ENCODE measurements at places on chromosomes 6 and 20. TPM values are rescaled to one million over a fixed set of nuclear protein-coding genes. Genes with fewer than 3 reads are reported as not detected.

GRCh38 chr6:39892490-39893129, 41.7 kb downstream of the MOCS1 start:
- no peaks in the 10 kb centered on the region for H3K27me3 ChIP-seq
- H3K4me3 ChIP-seq: no peak overlapping the region
- peaks cover 21% of the 10 kb centered on the region for H3K4me1 ChIP-seq
- peaks cover 32% of the 10 kb centered on the region for H3K36me3 ChIP-seq

DNA sequence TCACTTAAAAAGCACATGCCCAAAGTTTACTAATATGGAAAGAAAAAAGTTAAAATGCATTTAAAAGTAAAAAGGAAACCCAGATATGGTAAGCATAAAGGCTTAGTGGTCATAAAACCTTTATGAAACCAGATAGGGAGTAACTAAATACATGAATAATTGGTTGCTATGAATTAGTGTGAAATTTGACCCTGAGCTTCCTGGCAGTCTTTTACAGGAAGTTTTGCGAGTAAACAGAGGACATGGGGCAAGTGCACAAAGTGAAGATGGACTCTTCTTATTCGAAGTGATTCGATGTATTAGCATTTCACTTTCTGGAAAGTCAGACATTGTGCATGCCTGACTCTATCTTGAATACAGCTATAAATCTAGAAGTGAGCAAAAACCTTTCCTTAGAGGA, 90.9 kb upstream of the MLIP start:
- DNase-seq: no peak
- H3K4me1 ChIP-seq: no peaks in the 10 kb centered on the region
- no peaks in the 10 kb centered on the region for H3K36me3 ChIP-seq
- no peak overlapping the region for H3K4me3 ChIP-seq

DNA sequence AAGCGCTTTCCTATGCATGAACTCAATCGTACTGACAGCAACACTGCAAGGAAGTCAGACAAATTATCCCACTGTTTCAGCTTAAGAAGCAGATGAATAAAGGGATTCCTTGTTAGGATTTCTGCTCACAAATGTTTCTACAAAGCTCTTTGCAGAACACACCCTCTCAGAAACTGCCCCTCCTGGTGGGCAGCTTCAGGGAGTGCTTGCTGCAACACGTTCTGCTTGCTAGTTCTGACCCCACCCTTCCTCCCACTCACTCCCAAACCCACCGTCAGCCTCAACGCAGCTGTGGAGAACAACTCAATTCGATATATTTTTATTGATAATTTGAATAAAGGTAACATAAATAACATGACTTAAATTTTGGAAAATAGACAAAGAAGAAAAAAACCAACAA, 250.8 kb upstream of the PRDM1 start:
- peaks cover 2% of the 10 kb centered on the region for H3K4me1 ChIP-seq
- H3K4me3 ChIP-seq: no peak overlapping the region

DNA sequence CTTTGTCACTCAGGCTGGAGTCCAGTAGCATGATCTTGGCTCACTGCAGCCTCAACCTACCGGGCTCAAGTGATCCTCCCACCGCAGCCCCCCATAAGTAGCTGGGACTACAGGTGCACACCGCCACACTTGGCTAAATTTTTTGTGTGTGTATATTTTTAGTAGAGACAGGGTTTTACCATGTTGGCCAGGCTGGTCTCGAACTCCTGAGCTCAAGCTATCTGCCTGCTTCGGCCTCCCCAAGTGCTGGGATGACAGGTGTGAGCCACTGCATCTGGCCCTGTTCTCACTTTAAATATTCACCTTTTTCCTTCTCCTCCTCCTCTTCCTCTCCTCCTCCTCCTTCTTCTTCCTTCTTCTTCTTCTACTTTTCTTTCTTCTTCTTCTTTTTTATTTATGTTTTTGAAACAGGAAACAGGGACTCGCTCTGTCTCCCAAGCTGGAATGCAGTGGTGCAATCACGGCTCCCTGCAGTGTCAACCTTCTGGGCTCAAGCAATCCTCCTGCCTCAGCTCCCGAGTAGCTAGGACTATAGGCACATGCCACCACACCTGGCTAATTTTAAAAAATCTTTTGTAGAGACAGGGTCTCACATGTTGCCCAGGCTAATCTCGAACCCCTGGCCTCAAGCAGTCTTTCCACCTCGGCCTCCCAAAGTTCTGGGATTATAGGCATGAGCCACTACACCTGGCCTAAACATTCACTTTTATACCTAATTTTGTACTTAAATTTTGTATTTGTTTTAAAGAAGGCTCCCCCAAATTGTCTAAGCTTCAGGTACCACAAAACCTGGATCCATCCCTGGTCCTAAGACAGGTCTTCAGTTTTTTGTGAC, 47.2 kb upstream of the NCOA3 start:
- H3K27ac ChIP-seq: peak overlapping the region; percentile 45
- DNase-seq: no peak
- peaks cover 5% of the 10 kb centered on the region for H3K36me3 ChIP-seq

DNA sequence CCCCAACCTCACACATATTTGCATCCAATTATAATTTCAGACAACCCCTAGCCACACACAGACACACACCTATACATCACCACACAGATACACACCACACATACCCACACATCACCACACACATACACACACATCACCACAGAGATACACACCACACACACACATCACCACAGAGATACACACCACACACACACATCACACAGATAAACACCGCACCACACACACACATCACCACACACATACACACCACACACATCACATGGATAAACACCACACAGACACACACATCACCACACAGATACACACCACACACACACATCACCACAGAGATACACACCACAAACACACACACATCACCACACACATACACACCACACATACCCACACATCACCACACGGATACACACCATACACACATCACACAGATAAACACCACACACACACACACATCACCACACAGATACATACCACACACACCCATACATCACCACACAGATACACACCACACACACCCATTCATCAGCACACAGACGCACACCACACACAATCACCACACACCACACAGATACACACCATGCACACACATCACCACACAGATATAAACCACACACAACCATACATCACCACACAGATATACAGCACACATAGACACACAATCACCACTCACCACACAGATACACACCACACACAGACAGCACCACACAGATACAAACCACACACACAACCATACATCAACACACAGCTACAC, 74.6 kb downstream of the GRM4 start:
- H3K36me3 ChIP-seq: no peaks in the 10 kb centered on the region
- peaks cover 15% of the 10 kb centered on the region for H3K27me3 ChIP-seq
- DNase-seq: no peak
- H3K4me1 ChIP-seq: no peaks in the 10 kb centered on the region
- H3K4me3 ChIP-seq: no peak overlapping the region

GRCh38 chr20:23145281-23145700, 59.2 kb upstream of the CD93 start:
- no peaks in the 10 kb centered on the region for H3K36me3 ChIP-seq
- H3K27me3 ChIP-seq: no peaks in the 10 kb centered on the region
- H3K4me1 ChIP-seq: peaks cover 72% of the 10 kb centered on the region
- H3K27ac ChIP-seq: peak overlapping the region; percentile 86

GRCh38 chr20:54111460-54111859, 41.1 kb upstream of the BCAS1 start:
- DNase-seq: no peak
- H3K36me3 ChIP-seq: no peaks in the 10 kb centered on the region
- H3K4me3 ChIP-seq: no peak overlapping the region
- H3K4me1 ChIP-seq: no peaks in the 10 kb centered on the region
- no peak overlapping the region for H3K27ac ChIP-seq

GRCh38 chr6:169972736-169973135, 221.3 kb downstream of the ERMARD start:
- H3K27me3 ChIP-seq: no peaks in the 10 kb centered on the region
- H3K36me3 ChIP-seq: no peaks in the 10 kb centered on the region
- H3K27ac ChIP-seq: no peak overlapping the region
- no peaks in the 10 kb centered on the region for H3K4me1 ChIP-seq
- peak; percentile 69 for DNase-seq
- no peak overlapping the region for H3K4me3 ChIP-seq

DNA sequence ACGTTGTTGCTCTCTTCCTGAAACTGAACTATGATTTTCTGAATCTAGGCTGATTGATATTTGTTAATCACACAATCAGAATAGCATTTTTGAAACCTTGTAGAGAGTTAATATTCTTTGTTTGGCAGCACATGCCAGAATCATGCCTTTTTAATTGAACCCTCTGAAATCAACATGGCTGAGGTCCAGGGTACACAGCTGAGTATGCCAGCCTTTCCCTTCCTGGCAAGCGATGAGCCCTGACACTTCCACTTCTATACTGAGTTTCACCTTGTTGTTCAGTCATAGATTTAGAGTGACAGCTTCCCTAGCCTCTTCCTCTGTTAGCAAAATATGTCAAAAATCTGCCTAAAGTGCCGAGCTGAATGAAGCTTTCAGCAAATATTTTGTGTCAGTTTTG, 6.8 kb downstream of the HDDC2 start:
- DNase-seq: no peak
- H3K36me3 ChIP-seq: peaks cover 71% of the 10 kb centered on the region
- H3K27ac ChIP-seq: no peak overlapping the region
- H3K4me1 ChIP-seq: peaks cover 23% of the 10 kb centered on the region
- no peaks in the 10 kb centered on the region for H3K27me3 ChIP-seq
- H3K4me3 ChIP-seq: no peak overlapping the region

- H3K36me3 ChIP-seq: no peaks in the 10 kb centered on the region
- peaks cover 22% of the 10 kb centered on the region for H3K4me1 ChIP-seq
- no peak for DNase-seq
- H3K27ac ChIP-seq: no peak overlapping the region
These were observed 1.5 kb upstream of the SLC26A8 start for GRCh38 chr6:36025932-36026327.

DNA sequence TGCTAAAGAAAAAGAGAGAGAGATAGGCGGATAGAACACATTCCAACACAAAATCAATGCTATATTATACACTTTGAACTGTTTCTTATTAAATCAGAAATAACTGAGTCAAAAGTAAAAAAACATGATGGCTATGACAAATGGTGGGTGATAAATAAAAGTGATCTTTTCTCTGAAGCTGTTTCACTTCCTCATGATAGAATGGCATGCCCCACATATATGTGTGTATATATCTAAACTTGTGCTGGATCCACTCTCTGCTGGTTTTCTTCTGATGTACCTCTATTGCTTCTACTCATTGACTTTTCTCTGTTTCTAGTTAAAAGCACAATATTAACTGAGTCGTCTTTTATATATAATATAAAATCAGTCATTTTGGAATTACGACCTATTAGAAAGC, 429.9 kb downstream of the PKHD1 start:
- no peak overlapping the region for H3K27ac ChIP-seq
- H3K36me3 ChIP-seq: no peaks in the 10 kb centered on the region
- H3K4me1 ChIP-seq: no peaks in the 10 kb centered on the region
- DNase-seq: no peak
- peaks cover under 1% of the 10 kb centered on the region for H3K27me3 ChIP-seq
- no peak overlapping the region for H3K4me3 ChIP-seq

- no peaks in the 10 kb centered on the region for H3K27me3 ChIP-seq
- H3K27ac ChIP-seq: peak overlapping the region; percentile 82
- no peak for DNase-seq
- H3K4me3 ChIP-seq: no peak overlapping the region
- peaks cover 1% of the 10 kb centered on the region for H3K36me3 ChIP-seq
- H3K4me1 ChIP-seq: peaks cover 58% of the 10 kb centered on the region
These were observed 322.5 kb downstream of the HACE1 start for GRCh38 chr6:104537180-104537579.

DNA sequence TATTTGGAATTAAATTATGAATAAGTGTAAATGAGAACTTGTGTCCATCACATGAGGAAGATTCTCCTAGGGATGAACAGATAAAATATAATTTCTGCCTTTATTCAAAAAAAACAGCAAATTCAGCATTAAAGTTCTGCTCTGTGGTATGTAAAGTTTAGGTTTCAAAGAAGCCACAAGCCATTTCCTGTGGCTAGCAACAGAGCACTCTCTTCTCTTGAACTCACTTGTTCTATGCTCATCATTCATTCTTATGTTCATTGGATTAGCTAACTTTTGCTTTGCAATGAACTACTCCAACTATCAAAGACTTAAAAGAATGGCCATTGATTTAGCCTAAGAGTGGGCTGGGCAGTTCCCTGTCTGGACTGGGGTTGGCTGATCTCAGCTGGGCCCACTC, 20.8 kb upstream of the SNRPB2 start:
- H3K36me3 ChIP-seq: no peaks in the 10 kb centered on the region
- H3K4me1 ChIP-seq: no peaks in the 10 kb centered on the region
- no peak overlapping the region for H3K27ac ChIP-seq
- no peak for DNase-seq
- H3K27me3 ChIP-seq: peaks cover 6% of the 10 kb centered on the region

DNA sequence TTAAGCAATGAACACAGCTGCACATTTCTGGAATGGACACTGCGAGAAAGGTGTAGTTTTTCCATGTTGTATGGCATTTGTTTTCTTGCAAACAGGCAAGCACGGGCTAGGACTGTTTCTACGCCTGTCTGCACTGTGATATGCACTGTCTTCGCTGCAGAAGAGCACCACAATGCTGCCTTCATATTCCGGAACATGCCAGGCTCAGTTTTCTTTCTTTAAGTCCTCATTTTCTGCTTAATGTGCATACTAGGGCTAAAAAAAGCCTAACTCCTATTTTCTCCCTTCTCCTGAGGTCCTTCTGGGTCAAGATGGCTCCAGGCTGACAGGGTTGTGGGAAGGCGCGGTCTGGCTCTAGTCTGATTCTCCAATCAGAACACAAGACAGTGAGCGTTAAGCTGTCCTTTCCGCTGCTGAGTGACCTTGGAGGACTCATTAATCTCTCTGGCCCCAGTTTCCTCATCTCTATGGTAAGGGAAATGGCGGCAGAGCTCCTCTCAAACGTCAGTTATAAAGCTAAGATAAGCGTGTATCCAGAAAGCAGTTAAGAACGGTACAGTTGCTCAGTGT, 379.9 kb downstream of the C6orf118 start:
- no peak overlapping the region for H3K4me3 ChIP-seq
- peaks cover 3% of the 10 kb centered on the region for H3K27me3 ChIP-seq
- H3K36me3 ChIP-seq: no peaks in the 10 kb centered on the region
- DNase-seq: no peak

BCAS1 gene
- not detected for total RNA-seq

RUNX2 gene
- 25.3 TPM for total RNA-seq

MAPK13 gene
- 1.6 TPM for total RNA-seq

EFCAB8 gene
- total RNA-seq: 0.97 TPM

SLX4IP gene
- 6.0 TPM for total RNA-seq

SPATA2 gene
- 7.1 TPM for total RNA-seq

PREP gene
- 35.7 TPM for total RNA-seq

CLVS2 gene
- not detected for total RNA-seq

PLCB4 gene
- total RNA-seq: 5.3 TPM

SAMD3 gene
- total RNA-seq: 0.64 TPM

SLC29A1 gene
- 130 TPM for total RNA-seq
